ENCODE measurements at places on chromosomes 16 and 17.
A peak's percentile ranks its signal among the peaks of the same experiment; 100 is the strongest.

GRCh38 chr16:86430814-86431213, 79.5 kb upstream of the FOXF1 start:
- no peak for DNase-seq

DNA sequence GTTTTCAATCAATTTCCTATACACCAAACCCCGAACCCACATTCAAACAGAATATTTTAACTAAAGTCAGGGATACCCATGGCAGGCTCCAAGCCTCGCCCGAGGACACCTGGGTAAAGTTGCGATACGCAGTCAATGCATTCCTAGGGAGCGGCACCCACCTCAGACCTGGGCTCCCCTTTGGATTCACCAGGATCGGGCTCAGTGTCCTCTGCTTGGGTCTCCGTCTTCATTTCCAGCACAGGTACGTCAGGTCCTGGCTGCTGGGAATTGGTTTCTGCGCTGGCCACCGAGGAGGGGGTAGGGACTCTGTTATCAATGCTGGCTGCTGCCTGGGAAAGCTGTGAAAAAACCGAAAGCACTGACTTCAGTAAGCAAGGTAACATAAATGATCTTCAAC, 51.7 kb upstream of the TRAP1 start:
- no peak for DNase-seq

- DNase-seq = peak; percentile 53
Measured at GRCh38 chr17:10547351-10547750, 2.1 kb downstream of the MYH2 start.

- no peak for DNase-seq
Measured at GRCh38 chr17:4189280-4189679, 46.3 kb downstream of the CYB5D2 start.

DNA sequence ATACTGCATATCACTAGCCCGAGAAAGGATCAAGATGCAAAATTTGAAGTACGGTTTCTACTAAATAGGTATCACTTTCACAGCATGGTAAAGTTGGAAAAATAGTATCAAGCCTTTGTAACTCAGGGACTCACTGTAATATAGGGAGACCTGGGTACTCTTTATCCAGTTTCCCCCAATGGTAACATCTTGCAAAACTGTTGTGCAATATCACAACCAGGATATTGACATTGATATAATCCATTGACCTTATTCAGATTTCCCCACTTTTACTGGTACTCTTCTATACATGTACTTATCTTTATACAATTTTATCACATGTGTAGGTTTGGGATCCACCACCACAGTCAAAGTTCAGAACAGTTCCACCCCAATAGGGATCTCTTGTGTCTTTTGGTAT, 20.4 kb upstream of the GINS3 start:
- no peak for DNase-seq

GRCh38 chr16:61214780-61215179, 821.5 kb downstream of the CDH8 start:
- no peak for DNase-seq

GRCh38 chr17:80116921-80117380, 15.6 kb downstream of the GAA start:
- no peak for DNase-seq

- DNase-seq = no peak
Measured at GRCh38 chr16:3804426-3805016, 76.0 kb downstream of the CREBBP start.

DNA sequence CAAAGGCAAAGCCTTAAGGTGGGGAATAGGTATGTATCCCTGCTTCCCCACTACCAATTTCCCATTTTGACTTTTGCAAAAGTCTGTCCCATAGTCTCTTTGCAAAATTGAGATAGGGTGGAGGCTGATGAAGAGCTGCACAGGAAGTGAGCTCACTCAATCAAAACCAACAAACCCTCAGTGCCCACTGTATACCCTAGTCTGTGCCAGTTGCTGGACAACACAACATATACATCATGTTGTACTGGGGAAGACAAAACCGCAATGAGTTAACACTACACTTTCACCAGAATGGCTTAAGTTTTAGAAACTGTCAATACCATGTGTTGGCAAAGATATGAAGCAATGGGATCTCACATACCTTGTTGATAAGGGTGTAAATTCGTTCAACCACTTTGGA, 40.4 kb upstream of the AXIN2 start:
- DNase-seq = no peak

GRCh38 chr17:19384723-19385391, 2.1 kb downstream of the MFAP4 start:
- DNase-seq = peak; percentile 58

DNA sequence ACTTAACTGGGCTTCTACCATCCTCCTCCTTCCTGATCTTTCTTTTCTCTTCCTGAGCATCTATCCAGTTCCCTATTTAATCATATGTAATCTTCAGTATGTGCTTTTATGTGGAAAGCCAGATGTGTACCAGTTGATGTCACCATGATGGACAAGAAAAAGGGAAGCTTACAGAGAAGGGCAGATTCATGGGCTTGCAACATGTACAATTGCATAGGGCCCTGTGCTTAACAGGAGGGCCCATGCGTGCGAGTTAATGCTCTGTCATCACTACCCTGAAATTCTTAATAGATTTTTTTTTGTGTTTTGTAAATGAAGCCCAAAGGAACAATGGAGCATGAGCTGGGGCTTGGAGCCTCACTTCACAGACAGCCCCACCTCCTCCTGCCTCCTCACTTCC, 124.3 kb downstream of the CDH13 start:
- no peak for DNase-seq

- DNase-seq = no peak
Measured at GRCh38 chr16:79899316-79899715, 298.8 kb upstream of the MAF start.

DNA sequence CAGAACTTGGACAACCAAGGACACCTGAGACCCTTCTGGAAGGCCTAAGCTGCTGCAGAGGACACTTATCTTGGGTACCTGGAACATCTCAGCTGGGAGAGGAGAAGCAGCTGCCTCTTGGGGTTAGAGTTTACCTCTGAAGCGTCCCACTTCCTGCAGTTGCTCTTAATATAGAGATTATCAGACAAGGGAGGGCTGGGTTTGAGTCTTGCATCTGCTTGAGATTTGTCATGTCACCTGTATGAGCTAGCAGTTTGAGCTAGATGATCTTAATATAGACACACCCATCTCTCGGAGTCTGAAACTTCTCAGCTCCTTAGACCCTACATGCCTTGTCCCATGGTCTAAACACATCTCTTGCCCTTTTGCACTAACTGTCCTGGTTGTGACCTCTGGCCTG, 93.1 kb upstream of the CCL1 start:
- DNase-seq = no peak

- peak; percentile 9 for DNase-seq
Measured at GRCh38 chr16:80366023-80366422, 174.8 kb upstream of the DYNLRB2 start.

DNA sequence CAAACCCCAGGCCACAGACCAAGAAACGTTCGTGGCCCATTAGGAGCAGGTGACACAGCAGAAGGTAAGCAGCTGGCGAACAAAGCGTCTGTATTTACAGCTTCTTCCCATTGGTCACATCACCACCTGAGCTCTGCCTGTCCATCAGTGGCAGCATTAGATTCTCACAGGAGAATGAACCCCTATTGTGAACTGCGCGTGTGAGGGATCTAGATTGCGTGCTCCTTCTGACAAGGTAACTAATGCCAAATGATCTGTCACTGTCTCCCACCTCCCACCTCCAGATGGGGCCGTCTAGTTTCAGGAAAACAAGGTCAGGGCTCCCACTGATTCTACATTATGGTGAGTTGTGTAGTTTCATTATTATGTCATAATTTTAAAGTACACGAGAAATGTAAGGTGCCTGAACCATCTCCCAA, 186.3 kb downstream of the CPPED1 start:
- no peak for DNase-seq

- DNase-seq = no peak
Measured at GRCh38 chr17:61132524-61132923, 267.1 kb upstream of the TBX2 start.

DNA sequence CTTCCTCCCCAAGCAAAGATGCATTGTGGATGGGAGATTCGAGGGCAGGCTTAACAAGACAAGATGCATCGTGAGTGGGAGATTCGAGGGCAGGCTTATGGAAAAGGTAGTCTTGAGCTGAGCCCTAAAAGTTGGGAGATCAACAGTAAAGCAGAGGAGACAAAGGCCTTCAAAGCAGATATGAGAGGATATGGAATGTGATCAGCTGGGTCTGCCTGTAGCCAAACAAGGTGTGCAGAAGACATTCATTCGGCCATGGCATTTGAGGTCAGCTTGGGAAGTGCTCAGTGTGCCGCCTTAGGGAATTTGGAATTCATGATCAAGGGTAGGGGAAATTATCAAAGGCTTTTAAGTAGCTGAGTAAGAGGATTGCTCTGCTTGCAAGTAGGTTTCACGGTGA, 39.5 kb downstream of the DNAH9 start:
- DNase-seq = no peak

- no peak for DNase-seq
Measured at GRCh38 chr17:1580979-1581676, 18.5 kb upstream of the PITPNA start.

DNA sequence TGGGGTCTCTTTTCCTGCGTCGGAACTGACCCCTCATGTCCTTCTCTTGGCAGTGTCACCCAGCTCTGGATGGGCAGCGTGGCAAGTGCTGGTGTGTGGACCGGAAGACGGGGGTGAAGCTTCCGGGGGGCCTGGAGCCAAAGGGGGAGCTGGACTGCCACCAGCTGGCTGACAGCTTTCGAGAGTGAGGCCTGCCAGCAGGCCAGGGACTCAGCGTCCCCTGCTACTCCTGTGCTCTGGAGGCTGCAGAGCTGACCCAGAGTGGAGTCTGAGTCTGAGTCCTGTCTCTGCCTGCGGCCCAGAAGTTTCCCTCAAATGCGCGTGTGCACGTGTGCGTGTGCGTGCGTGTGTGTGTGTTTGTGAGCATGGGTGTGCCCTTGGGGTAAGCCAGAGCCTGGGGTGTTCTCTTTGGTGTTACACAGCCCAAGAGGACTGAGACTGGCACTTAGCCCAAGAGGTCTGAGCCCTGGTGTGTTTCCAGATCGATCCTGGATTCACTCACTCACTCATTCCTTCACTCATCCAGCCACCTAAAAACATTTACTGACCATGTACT, 13.2 kb downstream of the IGFBP4 start:
- DNase-seq = no peak

- no peak for DNase-seq
Measured at GRCh38 chr16:15703029-15703736, 53.1 kb downstream of the NDE1 start.

DNA sequence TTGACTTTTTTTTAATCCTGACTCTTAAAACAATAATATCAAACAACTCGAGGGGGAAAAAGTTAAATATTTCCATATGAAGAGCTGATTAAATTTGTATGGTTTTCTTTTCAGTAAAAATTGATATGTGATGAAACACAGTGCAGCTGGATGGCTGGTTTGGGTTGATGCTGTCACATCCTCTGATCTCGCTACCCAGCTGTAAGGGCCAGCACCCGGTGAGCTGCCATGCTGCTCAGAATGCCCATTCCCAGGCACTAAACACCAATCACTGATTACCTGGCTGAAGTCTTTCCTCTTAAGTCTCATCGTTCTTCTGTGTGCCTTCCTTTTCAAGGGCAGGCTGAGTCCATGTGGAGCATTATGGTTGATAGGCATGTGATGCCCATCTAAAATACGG, 234.3 kb downstream of the IRX3 start:
- DNase-seq = no peak

GRCh38 chr16:4825196-4825595, 21.9 kb downstream of the GLYR1 start:
- no peak for DNase-seq

GRCh38 chr16:56743840-56744239, 13.9 kb downstream of the NUP93 start:
- peak; percentile 89 for DNase-seq

GRCh38 chr16:88686062-88686438, 257 bp downstream of the SNAI3 start:
- no peak for DNase-seq

DNA sequence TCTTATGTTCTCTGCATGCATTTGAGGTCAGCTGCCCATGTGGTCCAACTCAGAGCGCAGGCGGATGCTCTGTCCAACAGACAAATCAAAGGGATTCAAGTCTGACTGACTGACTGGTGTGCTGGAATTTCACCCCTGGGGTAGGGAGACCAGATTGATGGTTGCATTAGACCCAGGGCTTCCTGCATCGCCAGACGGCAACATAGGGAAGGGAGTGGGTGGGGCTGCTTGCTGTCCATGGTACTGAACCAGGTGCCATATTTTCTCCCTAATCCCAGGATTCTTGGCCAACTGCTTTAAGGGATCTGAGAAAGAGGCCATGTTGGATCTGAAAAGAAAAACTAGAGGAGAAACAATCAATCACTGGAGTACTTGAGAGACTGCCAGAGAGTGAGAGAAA, 332.0 kb downstream of the XYLT1 start:
- peak; percentile 2 for DNase-seq

DNA sequence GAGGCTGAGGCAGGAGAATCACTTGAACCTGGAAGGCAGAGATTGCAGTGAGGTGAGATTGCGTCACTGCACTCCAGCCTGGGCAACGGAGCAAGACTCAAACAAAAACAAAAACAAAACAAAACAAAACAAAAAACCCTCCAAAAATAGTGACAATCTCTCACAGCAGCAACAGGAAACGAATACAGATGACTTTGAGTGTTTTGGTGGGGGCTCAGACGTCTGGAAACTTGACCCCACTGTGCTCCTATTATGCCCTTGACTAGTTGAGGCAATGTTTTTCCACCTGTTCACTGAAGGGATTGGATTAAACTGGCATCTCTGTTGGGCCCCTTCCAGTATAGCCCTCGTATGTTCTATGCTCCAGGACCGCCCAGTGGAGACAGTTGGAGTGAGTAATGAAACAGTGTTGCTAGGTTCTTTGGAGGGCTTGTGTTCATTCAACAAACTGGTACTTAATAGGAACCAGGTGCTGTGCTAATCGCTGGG, 167.0 kb downstream of the UTP18 start:
- DNase-seq = no peak

DNA sequence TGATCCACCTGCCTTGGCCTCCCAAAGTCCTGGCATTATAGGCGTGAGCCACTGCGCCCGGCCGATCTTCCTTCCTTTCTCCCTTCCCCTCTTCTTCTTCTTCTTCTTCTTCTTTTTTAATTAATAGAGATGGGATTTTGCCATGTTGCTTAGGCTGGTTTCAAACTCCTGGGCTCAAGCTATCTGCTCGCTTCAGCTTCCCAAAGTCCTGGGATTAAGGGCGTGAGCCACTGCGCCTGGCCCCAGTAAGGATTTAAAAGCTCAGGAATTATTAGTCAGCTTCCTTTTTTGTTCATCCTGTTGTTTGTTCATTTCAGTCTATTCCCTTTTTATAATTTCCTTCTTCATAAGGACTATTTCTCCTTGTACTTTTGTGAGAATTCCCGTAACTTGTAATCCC, 32.7 kb upstream of the LRRC37A start:
- no peak for DNase-seq

- DNase-seq = no peak
Measured at GRCh38 chr16:12901204-12901596, 198 bp upstream of the SHISA9 start.

- DNase-seq = peak; percentile 98
Measured at GRCh38 chr17:8384801-8385378, 1.9 kb upstream of the RPL26 start.

DNA sequence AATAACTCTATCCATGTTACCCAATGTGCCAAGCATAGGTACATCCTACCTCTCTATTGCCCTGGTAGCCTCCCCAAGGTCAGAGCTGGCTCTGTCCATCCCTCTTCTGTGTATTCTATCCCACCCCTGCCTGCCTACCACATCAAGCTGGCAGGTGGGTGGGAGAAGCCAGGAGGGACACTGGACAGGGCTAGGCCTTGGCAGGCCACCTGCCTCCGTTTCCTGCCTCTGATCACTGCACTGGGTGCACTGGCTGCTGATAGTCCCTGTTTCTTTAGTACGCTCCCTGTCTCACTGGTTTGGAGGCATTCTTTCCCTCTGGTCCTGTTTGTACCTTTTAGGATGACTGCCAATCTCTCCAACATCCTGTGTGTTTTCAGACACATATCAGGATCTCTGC, 12.7 kb downstream of the TK2 start:
- DNase-seq = no peak

Measured in EL (cell line).